ENCODE measurements at places on chromosomes 4 and X. TPM values are rescaled to one million over a fixed set of nuclear protein-coding genes. Genes with fewer than 3 reads are reported as not detected.

Gene AMBN
- not detected for total RNA-seq

Gene SORCS2
- 0.05 TPM for total RNA-seq

Gene UTP14A
- 24.8 TPM for total RNA-seq

Gene RAB41
- total RNA-seq = not detected

Gene C4orf36
- total RNA-seq = 0.38 TPM

Gene RASSF6
- total RNA-seq = 0.07 TPM

DNA sequence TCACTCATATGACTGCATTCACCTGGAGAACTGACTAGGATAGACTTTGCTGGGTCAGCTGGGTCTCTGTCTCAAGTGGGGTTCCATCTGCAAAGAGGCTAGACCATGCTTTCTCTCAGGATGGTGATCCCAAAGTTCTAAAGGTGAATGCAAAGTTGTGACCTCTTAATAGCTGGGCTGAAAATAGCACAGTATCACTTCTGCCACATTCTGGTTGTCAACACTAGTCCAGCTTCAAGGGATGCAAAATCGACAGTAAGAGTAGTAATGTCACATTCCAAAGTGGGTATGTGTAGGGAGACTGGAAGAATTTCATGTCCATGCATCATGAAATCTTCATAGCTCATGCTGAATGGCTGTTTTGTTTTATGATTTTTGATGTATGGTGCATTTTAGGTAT is 414.6 kb downstream of the PCDH7 start:
- no peaks in the 10 kb centered on the region for H3K4me1 ChIP-seq
- no peak overlapping the region for H3K27ac ChIP-seq
- H3K27me3 ChIP-seq = no peaks in the 10 kb centered on the region
- H3K4me3 ChIP-seq = no peak overlapping the region
- DNase-seq = no peak

DNA sequence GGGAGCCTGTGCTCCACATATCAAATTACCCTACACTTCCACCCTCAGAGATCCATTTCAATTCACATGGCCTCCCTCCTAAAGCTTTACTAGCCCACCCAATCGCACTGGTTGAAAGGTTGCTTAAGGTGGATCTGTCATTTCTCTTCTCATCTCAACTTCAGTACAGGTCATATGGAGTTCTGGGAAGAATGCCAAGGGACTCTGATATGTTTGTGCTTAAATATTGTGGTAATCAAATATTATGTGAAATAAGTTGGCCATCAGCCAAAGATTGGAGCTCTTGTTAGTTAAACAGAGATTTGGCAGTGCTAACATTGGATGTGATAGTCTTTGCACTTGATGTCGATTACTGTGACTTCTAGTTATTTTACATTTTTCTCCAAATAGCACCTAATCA is 20.5 kb downstream of the SEPTIN6 start:
- H3K36me3 ChIP-seq = peaks cover 2% of the 10 kb centered on the region
- no peaks in the 10 kb centered on the region for H3K27me3 ChIP-seq
- DNase-seq = no peak
- peak overlapping the region; percentile 79 for H3K27ac ChIP-seq
- no peak overlapping the region for H3K4me3 ChIP-seq

- DNase-seq = no peak
- no peak overlapping the region for H3K4me3 ChIP-seq
- H3K27me3 ChIP-seq = peaks cover 24% of the 10 kb centered on the region
- no peaks in the 10 kb centered on the region for H3K36me3 ChIP-seq
- no peak overlapping the region for H3K27ac ChIP-seq
Measured at GRCh38 chr4:176287546-176287945, 18.5 kb upstream of the ASB5 start.

DNA sequence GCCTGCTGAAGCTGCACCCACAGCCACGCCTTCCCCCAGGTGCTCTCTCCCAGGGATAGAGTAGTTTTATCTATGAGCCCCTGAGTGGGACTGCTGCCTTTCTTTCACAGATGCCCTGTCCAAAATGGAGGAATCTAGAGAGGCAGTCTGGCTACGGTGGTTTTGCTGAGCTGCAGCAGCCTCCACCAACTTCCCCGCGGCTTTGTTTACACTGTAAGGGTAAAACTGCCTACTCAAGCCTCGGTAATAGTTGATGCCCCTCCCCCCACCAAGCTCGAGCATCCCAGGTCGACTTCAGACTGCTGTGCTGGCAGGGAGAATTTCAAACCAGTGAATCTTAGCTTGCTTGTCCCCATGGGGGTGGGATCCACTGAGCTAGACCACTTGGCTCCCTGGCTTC is 84.5 kb downstream of the PRKG2 start:
- no peak for DNase-seq
- H3K36me3 ChIP-seq = no peaks in the 10 kb centered on the region
- H3K4me3 ChIP-seq = no peak overlapping the region
- no peaks in the 10 kb centered on the region for H3K27me3 ChIP-seq
- no peaks in the 10 kb centered on the region for H3K4me1 ChIP-seq

DNA sequence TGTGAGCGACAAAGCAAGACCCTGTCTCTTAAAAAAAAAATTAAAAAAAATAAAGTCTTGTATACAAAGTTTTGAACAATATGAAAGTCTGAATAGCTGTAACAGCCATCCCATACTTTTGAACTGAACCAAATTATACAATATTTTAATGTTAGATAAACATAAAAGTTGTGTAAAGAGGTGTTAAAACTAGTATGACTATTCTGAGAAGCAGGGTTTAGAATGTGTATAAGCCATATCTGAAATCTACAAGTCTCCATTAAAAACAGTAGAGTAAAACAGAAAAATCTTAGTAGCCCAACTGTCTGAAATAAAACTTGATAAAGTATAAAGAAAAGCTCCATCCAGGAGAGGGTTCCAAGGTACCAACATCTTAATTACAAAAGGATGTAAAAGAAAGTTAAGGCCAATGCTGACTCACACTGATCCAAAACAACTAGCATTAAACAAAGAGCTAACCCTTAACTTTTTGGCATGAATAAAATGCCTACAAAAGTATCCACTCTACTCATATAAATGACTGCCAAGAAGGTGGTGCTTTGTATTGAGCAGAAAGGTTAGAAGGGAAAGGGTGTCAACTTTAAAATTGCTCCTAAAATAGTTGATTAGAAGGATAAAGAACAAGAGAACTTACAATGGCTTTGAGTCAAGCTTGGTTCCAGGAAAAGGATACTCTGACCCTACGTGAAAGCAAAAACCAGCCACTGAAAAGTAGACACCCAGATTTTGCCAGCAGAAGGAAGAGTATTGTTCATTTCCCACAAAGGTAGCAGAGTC is 18.5 kb downstream of the CNOT6L start:
- peak overlapping the region; percentile 86 for H3K27ac ChIP-seq
- H3K27me3 ChIP-seq = no peaks in the 10 kb centered on the region

DNA sequence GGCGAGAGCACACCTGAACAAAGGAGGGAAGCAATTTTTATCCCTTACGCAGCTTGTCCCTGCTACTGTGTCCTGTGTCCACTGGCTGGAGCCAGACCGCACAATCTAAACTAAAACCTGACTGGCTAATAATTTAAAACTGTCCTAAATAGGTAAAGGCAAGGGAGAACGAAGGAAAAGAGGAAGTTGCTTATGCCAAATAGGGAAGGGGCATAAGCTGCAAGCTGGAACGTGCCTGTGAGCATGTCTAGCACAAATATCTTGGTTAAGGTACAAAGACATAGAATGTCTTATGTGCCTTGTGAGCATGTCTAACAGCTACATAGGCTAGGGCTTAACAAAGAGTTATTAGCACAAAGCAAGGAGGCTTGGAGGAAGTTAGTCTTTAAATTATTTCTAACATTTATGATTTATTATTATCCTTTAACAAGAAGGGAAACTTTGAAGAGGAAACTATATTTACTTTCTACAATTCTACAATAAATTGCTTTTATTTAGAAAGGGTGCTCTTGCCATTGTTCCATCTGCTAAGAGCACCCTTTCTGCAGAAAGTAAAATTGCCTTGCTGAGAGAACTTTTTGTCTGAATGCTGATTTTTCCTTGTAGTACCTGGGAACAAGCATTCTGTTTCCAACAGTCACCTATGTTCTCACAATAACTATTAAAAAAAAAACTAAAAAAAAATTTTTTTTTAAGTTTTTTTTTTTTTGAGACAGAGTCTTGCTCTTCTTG is 80.6 kb upstream of the CBR4 start:
- no peak for DNase-seq
- H3K4me1 ChIP-seq = no peaks in the 10 kb centered on the region
- no peak overlapping the region for H3K27ac ChIP-seq
- no peak overlapping the region for H3K4me3 ChIP-seq
- no peaks in the 10 kb centered on the region for H3K36me3 ChIP-seq

DNA sequence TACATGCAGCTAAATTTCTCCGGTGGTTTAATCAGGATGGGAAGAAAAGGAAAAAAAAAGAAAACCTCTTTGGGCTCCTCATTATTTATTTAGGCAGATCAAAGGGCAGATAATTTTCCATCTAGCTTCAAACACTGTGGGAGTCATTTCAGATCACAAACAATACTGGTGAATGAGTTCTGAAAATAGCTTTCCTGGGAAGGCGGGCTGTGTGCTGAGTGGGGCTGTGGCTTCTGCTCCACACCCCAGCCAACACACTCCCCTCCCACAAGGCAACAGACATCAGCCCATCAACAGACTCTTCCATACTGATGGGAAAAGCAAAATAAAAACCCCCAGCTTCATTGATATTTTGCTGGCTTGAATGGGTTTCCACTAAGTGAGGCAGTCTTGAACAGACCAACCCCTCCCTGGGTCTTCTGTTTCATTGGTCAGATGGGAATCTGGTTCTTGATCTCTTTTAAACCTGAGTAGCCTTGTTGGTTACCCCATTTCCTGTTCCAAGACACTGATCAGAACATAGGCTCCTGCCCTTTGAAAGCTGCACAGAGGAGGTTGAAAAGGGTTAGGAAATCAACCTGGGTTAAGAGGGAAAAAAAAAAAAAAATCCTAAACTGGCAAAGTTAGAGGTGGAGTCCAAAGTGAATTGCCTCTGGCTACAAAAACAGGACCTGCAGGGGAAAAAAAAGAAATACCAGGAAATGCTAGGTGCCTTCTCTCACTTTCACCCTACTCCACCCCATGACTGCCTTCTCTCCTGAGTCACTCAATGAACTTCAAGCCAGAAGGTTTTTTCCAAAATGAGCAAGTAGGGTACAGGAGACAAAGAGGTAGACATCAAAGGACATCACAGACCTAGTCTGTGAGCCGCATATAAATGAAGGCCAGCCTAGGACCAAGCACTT is 20.0 kb downstream of the AMOT start:
- no peak for DNase-seq
- H3K27ac ChIP-seq = no peak overlapping the region
- H3K36me3 ChIP-seq = no peaks in the 10 kb centered on the region
- peaks cover 20% of the 10 kb centered on the region for H3K27me3 ChIP-seq
- H3K4me1 ChIP-seq = peaks cover 11% of the 10 kb centered on the region
- H3K4me3 ChIP-seq = no peak overlapping the region

DNA sequence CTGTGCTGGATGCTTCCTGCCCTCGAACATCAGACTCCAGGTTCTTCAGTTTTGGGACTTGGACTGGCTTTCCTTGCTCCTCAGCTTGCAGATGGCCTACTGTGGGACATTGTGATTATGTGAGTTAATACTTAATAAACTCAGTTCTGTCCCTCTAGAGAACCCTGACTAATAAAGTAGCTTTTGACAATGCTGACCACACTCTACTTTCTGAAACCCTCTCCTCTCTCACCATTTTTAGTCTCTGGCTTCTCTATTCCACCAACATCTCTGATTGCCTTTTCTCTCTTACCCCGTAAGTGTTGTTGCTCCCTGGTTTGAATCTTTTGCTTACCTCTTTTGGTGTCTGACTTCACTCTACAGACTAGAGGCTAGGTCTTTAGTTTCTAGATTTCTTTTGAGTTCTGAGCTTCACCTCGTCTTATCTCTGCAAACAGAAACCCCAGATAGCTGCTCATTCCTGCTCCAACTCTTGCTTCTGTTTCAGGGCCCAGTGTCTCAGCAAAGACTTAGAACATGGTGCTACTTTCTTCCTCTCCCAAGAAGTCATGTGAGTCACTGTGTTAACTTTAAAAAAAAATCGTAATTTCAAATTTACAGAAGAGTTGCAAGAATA is 11.4 kb downstream of the TMSB4X start:
- peak overlapping the region; percentile 88 for H3K27ac ChIP-seq
- peaks cover 27% of the 10 kb centered on the region for H3K27me3 ChIP-seq
- peaks cover 86% of the 10 kb centered on the region for H3K4me1 ChIP-seq
- no peak for DNase-seq
- H3K4me3 ChIP-seq = peak overlapping the region; percentile 11

GRCh38 chr4:168570466-168570865 is 73.6 kb downstream of the PALLD start:
- DNase-seq = no peak
- peaks cover 31% of the 10 kb centered on the region for H3K4me1 ChIP-seq
- no peaks in the 10 kb centered on the region for H3K36me3 ChIP-seq
- no peaks in the 10 kb centered on the region for H3K27me3 ChIP-seq
- no peak overlapping the region for H3K27ac ChIP-seq

GRCh38 chr4:104878936-104879335 is 267.7 kb upstream of the TET2 start:
- H3K36me3 ChIP-seq = no peaks in the 10 kb centered on the region
- no peaks in the 10 kb centered on the region for H3K27me3 ChIP-seq
- DNase-seq = no peak
- no peak overlapping the region for H3K4me3 ChIP-seq
- H3K4me1 ChIP-seq = peaks cover 9% of the 10 kb centered on the region

GRCh38 chrX:17579026-17579425 is 158.3 kb upstream of the SCML1 start:
- no peak overlapping the region for H3K4me3 ChIP-seq
- H3K27me3 ChIP-seq = peaks cover 81% of the 10 kb centered on the region
- peaks cover 3% of the 10 kb centered on the region for H3K36me3 ChIP-seq
- no peak overlapping the region for H3K27ac ChIP-seq

DNA sequence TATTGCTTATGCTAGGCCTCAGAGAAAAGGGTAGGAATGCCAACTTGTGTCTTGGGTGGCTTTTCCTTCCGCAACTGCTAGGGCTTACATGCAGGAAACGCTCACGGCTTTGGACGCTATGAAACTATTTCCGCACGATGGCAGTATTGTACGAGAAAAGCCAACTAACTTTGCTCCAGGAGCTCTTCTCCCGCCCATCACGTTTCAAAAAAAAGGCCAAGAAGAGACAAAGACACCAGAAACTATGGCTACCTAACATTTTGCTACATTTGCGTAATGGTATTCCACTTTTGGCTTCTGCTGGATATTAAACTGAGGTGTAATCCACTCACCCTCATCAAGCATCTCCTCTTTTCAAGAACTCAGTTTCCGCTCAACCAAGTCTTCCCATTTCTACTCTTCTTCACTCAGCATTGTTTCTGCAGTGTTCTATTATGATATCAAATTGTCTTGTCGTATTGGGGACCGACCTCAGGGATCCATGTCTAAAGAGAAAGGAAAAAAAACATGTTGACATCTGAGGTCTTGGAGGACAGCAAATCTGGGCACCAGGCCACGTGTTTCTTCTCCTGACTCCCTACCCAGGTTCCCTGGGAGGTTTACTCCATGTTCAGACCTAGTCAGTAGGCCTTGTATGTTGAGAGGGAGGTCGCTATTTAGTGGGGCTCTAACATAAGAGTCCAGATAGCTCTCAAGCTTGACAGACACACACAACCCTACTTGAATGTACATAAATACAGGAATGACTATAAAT is 239.4 kb upstream of the STK26 start:
- H3K27me3 ChIP-seq = peaks cover 7% of the 10 kb centered on the region
- DNase-seq = no peak
- H3K4me3 ChIP-seq = no peak overlapping the region
- peaks cover 10% of the 10 kb centered on the region for H3K4me1 ChIP-seq
- no peak overlapping the region for H3K27ac ChIP-seq

- no peak overlapping the region for H3K4me3 ChIP-seq
- no peaks in the 10 kb centered on the region for H3K36me3 ChIP-seq
- H3K27me3 ChIP-seq = no peaks in the 10 kb centered on the region
- H3K4me1 ChIP-seq = no peaks in the 10 kb centered on the region
- DNase-seq = no peak
- no peak overlapping the region for H3K27ac ChIP-seq
Measured at GRCh38 chr4:133347409-133347808, 198.3 kb downstream of the PCDH10 start.

GRCh38 chrX:46279925-46280313 is 265.3 kb downstream of the ZNF674 start:
- H3K36me3 ChIP-seq = no peaks in the 10 kb centered on the region
- peaks cover 18% of the 10 kb centered on the region for H3K4me1 ChIP-seq
- no peak overlapping the region for H3K4me3 ChIP-seq
- DNase-seq = no peak

Measured in activated T-cell treated with anti-CD3 and anti-CD28 coated beads, Interleukin-2, amount 50 U/mL, for 72 hours (primary cell).